ENCODE measurements at places on chromosomes 16 and 17.

- no peak for DNase-seq
These were observed 5.6 kb downstream of the TP53I13 start for GRCh38 chr17:29573871-29574731.

DNA sequence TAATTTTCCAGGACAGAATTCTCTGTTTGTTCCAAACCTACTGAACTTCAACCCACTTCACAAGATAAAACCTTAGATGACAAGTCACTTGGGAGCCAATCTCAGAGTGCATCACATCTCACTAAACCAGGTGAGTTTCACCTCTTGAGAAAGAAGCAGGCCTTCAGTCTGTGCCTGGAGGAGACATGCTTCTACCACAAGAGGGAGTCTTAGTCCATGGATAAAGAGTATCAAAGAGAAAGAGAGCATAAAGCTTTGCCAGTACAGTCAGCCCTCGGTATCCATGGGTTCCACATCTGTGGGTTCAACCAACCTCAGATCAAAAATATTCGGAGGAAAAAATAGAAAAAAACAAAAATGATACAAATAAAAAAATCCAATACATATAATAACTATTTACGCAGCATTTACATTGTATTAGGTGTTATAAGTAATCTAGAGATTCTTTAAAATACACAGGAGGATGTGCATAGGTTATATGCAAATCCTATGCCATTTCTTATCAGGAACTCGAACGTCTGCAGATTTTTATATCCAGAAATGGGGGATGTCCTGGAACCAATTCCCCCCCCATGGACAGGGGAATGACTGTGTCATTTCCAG is 37.7 kb downstream of the DUSP14 start:
- peak; percentile 21 for DNase-seq

GRCh38 chr17:3594051-3594800 is 15.0 kb downstream of the TRPV1 start:
- DNase-seq, result no peak

GRCh38 chr17:43766413-43767052 is 7.9 kb upstream of the SOST start:
- peak; percentile 62 for DNase-seq

GRCh38 chr17:62668091-62668804 is 40.8 kb downstream of the MRC2 start:
- no peak for DNase-seq

GRCh38 chr17:3827124-3827773 is 18.8 kb downstream of the NCBP3 start:
- DNase-seq, result peak; percentile 83

DNA sequence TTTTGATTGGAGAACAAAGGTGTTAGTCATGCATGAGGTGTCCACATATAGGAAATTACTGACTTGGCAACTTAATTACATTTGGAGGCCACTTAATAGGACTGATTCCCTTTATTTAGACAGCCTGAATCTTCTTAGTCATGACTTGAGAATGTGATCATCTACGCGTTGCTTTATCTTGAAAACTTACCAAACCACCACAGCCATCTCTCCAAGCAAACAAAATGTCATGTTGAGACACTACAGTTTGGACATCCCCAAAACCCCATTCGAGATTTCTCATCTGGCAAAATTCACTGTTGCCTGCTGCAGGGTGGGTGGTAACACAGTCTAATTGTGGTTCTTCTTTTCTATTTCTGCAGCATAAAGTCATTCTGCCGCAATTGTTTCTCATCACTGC is 176.5 kb upstream of the CDH5 start:
- DNase-seq, result no peak

GRCh38 chr17:77308861-77309726 is 168.3 kb downstream of the SEC14L1 start:
- DNase-seq, result no peak

GRCh38 chr17:49525831-49526741 is 31.0 kb downstream of the NGFR start:
- DNase-seq, result no peak

DNA sequence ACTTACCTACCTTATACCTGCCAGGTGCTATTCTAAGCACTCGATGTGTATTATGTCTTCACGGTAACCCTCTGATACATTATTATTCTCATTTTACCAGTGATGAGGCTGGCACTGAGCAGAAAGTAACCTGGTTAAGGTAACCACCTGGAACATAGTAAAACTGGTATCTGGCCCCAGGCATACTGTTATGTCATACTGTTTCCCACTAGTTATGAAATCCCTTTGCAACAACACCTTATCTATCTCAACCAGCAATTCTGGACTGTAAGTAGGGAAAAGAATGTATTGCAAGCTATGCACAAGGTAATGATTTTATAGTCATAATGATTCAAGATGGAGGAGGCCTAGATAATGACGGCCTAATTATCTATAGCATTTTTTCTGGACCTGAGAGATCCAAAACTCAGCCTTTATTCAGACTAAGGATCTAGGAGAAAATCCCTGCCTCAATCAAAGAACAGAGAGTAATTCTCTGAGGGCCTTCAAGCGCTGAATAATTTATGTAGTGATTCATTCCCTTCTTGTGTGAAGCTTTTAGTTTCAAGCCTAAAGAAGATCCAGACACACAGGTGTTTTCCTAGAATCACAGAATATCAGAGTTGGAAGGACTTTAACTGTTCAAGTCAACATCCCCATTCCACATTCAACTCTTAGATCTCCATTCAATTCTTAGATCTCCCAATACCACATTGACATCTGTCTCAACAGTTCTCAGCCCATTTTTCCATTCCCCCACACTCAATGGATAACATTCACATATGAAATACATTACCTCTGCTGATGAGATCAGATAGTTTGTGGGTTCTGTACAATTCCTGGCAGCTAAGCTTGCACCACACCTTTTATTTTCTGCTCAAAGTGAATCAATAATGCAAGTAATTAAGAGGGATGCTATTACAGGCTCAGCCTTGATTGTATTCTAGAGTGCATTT is 14.9 kb upstream of the MMD start:
- no peak for DNase-seq

- peak; percentile 64 for DNase-seq
These were observed 669 bp downstream of the RNF167 start for GRCh38 chr17:4940555-4941318.

DNA sequence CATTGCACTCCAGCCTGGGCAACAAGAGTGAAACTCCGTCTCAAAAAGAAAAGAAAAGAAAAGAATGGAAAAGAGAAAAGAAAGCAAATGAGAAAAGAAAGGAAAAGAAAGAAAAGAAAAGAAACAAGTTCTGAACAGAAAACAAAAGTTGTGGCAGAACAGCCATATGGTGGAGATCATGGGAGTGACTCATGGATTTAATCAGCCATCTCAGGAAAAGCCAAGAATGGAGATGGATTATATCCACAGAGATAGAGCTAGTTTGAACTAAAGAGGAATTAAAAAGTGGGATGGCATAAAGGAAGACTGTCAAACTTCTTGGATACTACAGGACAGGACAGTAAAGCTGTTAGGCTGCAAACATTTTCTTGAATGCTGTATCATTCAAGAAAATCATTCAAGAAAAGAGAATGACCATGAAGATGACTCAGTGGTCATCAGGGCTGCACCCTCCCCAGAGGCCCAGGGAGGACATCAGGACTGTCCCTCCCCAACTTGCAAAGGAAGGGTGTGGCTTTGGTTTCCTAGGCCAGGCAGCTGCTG is 120.6 kb downstream of the USP22 start:
- no peak for DNase-seq

DNA sequence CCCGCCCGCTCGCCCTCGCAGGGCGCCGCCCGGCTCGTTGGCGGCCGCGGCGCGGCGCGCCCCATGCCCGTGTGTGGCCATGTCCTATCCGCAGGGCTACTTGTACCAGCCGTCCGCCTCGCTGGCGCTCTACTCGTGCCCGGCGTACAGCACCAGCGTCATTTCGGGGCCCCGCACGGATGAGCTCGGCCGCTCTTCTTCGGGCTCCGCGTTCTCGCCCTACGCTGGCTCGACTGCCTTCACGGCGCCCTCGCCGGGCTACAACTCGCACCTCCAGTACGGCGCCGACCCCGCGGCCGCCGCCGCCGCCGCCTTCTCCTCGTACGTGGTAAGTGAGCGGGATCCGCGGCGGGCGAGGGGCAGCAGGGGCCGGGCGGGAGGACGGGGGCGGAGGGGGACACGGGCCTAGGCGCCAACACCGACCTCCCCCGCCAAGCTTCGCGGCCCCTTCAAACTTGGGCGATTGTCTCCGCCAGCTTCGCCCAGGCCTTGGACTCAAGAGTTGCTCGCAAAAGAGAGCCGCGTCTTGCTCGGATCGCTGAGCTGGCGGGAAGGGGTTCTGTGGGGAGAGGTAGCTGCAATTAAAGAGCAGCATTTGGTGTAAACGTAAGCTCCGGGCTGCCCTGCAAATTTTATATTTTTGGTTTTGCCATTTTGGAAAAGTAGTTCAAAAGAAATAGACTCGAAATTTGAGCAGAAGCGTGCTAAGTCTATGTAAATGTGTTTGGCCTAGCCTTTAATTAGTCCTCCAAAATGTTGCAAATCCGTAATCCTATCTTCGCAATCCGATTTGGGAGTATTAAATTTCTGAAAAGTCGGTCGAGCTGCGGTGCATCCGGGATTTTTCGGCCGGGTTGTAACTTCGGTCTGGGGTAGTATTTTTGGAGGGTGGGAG is 702 bp downstream of the IRX5 start:
- DNase-seq, result no peak

GRCh38 chr17:40298726-40299125 is 10.3 kb upstream of the RARA start:
- no peak for DNase-seq

DNA sequence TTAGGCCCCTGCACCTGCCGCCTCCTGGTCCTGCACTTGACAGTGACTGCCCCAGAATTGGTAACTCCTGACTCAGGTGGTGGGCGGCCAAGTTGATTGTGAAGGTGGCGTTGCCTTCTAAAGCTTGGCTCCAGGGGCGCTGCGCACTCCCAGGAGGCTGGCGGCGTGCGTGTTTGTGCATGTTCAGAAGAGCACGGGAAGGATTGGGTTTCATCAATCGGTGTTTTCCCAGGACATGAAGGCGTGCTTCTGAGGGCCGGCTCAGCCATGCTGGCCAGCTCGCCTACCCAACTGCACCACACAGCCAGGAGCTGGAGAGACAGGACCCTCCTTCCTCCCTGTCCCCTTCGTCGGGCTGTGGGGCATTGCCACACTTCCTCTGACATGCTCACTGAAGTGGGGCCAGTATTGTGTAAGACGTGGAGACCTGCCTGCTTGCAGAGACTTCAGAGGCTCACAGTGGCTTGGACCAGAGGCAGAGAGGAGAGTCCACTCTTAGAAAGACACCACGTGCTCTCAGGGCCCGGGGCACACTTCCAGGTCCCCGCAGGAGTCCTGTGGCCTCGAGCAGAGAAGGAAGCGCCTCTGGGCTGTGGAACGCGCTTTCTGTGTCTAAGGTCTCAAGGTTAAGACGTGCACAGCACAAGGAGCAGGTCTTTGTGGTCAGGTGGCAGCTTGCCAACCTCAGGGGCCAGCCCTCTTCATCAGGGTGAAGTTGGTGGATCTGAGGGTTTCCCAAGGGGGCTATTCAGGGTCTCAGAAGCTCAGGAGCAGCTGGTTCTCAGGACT is 2.8 kb downstream of the RAB40C start:
- DNase-seq, result no peak

- DNase-seq, result no peak
These were observed 58.2 kb upstream of the CBX4 start for GRCh38 chr17:79897243-79898063.

DNA sequence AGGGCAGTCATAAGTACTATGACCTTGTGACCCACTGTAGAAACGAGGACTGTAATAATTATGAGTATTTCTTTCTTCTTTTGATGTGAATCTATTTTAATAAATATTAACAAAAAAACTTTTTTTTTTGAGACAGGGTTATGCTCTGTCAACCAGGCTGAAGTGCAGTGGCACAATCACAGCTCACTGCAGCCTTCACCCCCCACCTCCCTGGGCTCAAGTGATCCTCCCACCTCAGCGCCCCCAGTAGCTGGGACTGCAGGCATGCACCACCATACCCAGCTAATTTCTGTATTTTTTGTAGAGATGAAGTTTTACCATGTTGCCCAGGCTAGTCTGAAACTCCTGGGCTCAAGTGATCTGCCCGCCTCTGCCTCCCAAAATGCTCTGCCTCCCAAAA is 32.6 kb downstream of the SCPEP1 start:
- no peak for DNase-seq

GRCh38 chr17:40953881-40954280 is 12.9 kb downstream of the KRT39 start:
- DNase-seq, result no peak

DNA sequence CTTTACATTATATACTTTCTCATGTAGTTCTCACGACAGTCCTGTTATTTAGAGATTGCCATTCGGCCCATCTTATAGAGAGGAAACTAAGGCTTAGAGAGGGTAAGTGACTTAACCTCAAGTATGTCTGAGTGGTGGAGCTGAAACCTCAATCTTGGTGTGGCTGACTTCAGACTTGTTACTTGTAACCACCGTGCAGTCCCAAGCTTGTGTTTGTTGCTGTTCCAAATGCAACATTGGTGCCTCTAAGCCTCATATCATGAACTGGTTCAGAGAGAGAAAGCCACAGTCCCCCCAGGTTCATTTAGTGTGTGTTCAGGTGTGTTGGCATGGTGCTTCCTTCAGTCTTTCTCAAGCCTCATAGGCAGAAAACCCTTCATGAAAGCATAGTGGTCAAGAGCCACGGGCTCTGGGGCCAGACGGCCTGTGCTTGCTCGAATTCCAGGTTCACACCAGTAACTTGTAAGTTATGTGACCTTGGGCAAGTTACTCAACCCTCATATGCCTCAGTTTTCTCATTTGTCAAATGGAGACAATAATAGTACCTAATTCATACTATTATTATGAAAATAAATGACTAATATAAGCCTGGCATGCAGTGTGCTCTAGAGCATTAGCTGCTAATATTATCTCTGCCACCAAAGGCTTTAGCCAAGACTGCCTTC is 39.9 kb downstream of the CDH1 start:
- no peak for DNase-seq

GRCh38 chr17:20187049-20187448 is 177.9 kb downstream of the SPECC1 start:
- DNase-seq, result no peak

GRCh38 chr16:46711106-46712058 is 21.9 kb downstream of the ORC6 start:
- DNase-seq, result no peak

DNA sequence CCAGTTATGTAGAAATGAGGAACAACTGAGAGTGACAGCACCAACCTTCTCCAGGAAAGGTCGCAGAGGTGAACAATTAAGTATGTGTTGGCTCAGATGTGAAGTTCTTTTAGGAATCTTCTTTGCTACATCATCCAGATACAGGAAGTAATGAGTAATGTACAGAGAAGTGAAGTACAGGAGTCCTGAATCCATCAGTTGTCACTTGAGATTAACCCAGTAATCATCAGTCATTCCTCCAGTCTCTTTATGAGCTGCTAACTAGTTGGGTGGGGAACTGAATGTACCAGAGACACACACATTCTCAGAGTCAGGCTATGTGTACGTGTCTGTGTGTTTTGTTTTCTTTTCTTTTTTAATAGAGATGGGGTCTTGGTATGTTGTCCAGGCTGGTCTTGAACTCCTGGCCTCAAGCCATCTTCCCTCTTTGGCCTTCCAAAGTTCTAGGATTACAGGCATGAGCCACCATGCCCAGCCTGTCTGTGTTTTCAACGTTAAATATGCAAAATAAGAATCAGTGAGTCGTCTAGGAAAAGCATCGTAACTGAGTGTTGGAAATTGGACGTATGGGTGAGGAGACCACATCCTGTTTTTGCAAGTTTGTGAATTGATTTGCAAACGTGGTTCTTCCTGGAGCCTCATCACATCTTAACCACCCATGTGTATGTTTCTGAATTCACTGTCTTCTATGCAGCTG is 19.9 kb downstream of the ZNF200 start:
- DNase-seq, result peak; percentile 43
